Mammary microvascular endothelial cell (primary cell): ENCODE measurements at places on chromosomes 12 and 14. TPM values are rescaled to one million over a fixed set of nuclear protein-coding genes. Genes with fewer than 3 reads are reported as not detected.

The RAD9B gene
- 0.05 and 0.07 TPM in 2 replicates for total RNA-seq

The SIVA1 gene
- 357 and 399 TPM in 2 replicates for total RNA-seq

The OTOGL gene
- 0.10 and 0.27 TPM in 2 replicates for total RNA-seq

The ST8SIA1 gene
- 0.25 TPM in 1 of 2 replicates, not detected in the other for total RNA-seq

The RBP5 gene
- 0.13 TPM in 1 of 2 replicates, not detected in the other for total RNA-seq

The TSHR gene
- total RNA-seq: not detected in 2 replicates
